ENCODE measurements at places on chromosomes 2 and 18.

DNA sequence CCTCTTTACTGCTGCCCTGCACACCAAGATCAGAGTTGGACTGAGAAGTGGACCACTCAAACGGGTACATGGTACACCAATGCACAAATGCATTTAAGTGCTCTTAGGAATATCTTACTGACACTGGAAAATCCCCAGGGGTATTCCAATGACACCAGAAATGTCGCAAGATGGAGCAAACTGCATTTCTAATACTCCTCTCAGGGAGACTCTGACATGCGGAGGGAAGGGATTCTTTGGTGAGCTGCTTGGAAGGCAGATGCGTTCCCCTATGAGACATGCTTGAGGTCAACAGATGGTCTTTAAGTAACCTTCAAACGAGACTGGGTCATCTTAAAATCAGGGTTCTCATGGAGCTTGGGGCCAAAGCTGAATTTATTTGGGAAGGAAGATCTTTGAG is 521.8 kb upstream of the TCF4 start:
- DNase-seq = no peak

GRCh38 chr2:44351088-44351487 is 10.2 kb downstream of the PREPL start:
- no peak for DNase-seq

DNA sequence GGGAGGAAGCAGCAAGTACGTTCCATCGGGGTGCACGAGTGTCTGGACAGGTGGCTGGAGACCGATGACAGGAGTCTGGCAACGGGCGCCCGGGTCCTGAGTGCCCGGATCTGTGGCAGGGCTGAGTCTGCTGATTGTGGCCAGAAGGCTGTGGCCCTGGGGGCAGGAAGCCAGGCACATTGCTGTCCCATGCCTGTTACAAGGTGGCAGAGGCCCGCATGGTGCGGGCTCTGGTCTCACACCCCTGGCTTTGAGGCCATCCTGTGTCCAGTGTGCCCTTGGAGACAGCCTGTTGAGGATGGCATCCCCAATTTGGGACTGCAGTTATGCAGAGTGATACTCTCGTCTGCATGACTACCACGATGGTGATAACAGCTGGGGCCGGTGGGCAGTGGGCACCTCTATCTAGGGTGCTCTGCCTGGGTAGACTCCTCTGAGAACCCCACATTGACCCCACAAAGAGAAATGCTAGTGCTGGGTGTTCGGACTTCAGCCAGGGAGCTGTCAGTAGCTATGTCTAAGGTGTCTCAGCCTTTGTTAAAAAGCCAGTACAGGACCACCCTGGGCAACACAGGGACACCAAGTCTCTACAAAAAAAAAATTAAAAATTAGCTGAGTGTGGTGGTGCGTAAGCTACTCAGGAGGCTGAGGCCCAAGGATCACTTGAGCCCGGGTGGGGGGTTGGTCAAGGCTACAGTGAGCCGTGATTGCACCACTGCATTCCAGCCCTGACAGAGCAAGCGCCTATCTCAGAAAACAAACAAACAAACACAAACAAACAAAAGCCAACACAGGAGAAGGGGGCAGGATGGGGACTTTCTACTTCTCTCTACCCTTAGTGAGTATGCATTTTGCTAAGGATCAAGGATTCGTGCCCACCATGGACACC is 88.3 kb downstream of the RHOB start:
- DNase-seq = no peak

DNA sequence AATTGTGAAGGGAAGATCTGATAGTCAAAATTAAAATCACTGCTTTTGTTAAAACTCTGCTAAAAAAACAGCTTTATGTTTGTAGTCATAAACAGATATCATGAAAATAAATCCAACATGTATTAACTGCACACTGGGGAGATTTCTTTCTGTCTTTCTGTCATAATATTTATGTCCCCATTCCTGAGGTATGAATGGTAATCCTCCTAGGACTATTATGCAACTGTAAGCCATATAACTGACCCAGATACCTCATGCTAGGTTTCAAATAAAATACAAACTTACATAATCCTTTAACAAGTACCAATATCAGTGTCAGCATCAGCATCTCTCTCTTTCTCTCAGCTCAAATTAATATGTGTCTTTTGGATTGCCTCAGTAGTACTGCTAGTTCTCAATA is 18.2 kb downstream of the IFIH1 start:
- peak; percentile 12 for DNase-seq

DNA sequence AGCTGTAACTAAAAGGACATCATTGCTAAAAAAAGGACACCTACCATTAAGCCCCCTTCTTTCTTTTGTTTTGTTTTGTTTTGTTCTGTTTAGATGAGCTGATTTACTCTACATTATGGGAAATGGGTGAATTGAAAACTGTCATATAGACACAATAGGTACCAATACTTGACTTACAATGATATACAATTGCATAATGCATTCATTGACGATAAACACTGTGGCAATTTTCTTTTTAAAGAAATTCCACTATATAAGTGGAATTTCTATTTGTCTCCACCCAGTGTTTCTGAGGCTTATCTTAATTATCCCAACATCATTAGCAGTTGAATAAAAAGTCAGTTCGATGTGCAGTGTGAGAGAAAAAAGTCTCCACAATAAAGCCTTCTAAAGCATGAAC is 282.1 kb downstream of the BCL2 start:
- DNase-seq = no peak

DNA sequence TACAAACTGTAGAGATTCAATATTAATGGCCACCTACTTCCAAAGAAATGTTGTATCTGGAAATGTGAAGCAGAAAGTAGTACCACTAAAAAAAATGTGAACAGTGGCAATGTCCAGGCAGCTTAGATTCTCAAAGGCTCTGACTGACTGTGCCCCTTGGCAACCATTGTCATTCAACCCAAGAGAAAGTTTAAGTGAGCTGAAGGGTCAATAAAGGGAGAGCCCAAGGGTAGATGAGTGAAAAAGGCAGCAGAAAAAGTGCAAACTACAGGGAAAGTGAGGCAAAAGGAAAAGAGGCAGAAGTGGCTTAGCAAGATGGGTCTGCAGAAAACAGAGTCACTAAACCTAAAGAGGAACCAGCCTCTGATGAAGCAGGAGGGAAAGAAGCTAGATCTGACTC is 802.9 kb downstream of the CPS1 start:
- DNase-seq = no peak

GRCh38 chr2:181140928-181141327 is 160.5 kb downstream of the UBE2E3 start:
- no peak for DNase-seq
